ENCODE measurements at places on chromosomes 11 and 22.
A peak's percentile ranks its signal among the peaks of the same experiment; 100 is the strongest.

DNA sequence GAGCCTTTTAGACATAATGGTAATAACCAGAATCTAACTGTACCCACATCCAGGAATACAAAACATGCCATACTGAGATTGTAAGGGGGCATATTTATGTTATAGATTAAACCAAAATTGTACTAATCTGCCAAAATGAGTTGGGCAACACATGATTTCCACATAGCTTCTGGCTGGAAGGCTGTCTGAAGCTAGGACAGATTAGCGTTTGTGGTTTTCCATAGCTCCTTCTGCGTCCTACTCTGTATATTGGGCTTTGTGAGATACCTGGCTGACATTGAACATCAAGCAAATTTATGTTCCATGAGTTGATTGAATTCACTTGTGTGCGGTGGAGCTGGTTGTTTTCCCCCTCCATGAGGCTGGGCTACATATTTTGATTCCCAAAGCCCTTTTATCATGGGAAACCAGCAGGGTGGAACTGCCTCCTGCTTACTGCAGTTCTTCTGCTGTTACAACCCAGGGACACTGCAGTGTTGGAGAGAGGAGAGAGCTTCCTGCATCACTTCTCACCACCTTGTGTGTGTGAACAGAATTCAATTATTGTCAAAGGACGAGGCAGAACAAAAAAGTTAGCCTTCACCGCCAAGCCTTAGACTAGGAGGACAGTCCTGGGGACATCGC lies 114.9 kb downstream of the C11orf91 start:
- DNase-seq, result no peak

DNA sequence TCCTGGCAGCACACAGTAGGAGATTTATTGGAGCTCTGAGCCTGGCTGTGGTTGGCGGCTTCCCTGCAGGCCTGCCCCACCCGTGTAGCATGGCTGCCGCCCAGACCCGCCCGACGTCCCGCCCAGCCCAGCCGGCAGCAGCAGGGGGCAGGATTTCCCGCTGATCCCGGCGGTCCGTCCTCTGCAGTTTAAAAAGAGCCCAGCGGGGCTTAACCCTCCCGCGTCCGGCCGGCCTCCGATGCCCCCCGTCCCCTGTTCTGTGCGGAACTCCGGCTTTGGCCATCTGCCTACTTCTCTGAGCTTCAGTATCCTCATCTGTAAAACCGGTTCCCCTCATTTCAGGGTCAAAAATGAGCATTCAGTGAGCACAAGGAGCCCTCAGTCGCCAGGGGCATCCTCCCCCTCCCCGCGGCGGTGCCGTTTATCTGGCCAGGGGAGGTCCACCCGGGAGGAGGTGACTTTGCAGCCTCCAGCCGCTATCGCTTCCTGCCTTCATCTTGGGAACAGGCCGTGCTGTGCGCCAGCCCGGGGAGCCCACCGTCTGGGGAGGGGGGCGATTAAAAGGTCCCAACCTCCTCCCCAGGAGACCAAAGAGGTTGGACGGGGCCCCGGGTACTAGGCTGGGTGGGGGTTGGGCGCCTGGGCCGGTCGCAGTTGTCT lies at the start of gene GAS2L1:
Gene GAS2L1 (plus strand): TSS at position 476 of the 660 bp plus-strand sequence. CDS start 1,456 bp downstream, outside the sequence.
- peak; percentile 83 for DNase-seq

- DNase-seq, result no peak
Observed at GRCh38 chr11:131993246-131993645, 622.8 kb downstream of the NTM start.

DNA sequence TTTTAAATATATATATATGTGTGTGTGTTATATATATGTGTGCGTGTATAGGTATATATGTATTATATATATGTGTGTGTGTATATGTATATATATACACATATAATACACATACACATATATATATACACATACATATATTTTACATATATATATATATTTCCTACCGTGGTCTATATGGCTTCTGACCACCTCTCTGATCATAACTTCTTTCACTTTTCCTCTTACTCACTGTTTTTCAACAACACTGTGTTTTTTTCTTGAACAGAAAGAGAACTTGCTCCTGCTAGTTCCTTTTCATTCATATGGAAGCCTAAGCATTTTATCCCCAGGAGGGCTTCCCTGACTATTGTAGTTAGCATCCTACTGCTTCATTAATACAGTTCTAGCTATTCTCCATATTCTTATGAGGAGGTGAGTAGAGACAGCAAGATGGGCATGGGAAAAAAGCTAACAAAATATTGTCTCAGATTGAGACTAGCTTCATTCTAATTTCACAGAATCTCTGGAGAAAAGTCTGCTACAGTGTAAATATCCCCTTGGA lies 38.5 kb upstream of the CTSC start:
- no peak for DNase-seq

DNA sequence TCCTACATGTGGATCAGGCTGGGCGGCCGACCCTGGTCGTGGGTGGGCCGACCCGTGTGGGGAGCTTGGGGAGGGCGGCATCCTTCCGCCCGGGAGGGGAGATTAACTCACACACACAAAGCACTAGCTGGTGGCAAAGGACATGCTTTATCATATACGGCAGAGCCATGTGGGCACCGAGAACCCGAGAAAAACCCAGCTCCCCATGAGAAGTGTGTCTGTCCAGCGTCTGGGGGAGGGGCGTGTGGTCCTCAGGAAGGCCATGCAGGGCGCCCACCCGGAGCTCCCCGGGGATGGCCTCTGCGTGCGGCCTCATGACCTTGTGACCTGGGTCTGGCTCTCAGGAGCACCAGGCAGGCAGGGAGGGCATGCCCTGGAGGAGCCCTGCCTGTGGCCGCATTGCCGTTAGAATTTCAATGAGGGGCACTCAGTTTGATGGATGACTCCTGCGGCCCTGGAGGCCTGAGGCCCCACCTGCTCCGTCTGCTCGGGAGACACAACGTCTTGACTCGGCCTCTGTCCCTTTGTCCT lies 39.4 kb upstream of the TOLLIP start:
- no peak for DNase-seq

- no peak for DNase-seq
Observed at GRCh38 chr11:116581349-116581748, 191.4 kb downstream of the BUD13 start.

- DNase-seq, result no peak
Observed at GRCh38 chr11:1983601-1983961, 14.1 kb downstream of the H19 start.

DNA sequence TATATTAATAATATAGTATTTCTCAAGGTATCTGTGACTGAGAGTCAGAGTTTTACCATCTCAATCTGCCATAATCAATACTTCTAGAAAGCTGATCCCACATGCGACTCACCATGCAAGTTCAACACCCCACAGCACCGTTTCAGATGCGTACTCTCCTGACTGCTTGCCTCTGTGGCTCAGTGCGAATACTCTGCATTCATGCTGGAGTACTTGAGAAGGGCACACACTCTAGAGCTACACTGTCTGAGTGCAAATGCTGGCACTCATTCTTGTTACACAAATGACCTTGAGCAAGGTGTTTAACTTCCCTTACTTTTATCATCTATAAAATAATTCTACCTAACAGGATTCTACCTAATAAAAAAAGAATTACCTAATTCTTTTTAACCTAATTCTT lies 12.5 kb downstream of the SNU13 start:
- DNase-seq, result no peak

- no peak for DNase-seq
Observed at GRCh38 chr11:64624883-64625481, 34.0 kb downstream of the SLC22A12 start.

DNA sequence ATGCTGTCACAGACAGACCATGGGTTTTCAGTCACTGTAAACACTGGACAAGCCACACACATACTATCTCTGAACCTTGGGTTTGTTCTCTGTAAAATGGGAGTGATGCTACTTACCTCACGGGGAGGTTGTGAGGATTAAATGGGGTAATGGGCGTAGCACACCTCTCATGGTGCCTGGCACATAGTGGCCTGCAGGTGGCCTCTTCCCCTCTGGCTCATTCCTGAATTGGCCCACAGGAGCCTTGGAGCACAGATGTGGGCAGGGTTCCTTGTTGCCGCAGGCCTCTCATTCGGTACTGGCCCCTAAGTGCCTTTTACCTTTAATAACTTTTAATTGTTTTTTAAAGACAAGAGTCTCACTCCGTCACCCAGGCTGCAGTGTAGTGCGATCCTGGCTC lies 11.7 kb downstream of the MICAL2 start:
- DNase-seq, result peak; percentile 35

- no peak for DNase-seq
Observed at GRCh38 chr11:119728211-119728626, 781 bp downstream of the NECTIN1 start.

GRCh38 chr11:30984827-30985226 lies 384.7 kb downstream of the DCDC1 start:
- peak; percentile 15 for DNase-seq

DNA sequence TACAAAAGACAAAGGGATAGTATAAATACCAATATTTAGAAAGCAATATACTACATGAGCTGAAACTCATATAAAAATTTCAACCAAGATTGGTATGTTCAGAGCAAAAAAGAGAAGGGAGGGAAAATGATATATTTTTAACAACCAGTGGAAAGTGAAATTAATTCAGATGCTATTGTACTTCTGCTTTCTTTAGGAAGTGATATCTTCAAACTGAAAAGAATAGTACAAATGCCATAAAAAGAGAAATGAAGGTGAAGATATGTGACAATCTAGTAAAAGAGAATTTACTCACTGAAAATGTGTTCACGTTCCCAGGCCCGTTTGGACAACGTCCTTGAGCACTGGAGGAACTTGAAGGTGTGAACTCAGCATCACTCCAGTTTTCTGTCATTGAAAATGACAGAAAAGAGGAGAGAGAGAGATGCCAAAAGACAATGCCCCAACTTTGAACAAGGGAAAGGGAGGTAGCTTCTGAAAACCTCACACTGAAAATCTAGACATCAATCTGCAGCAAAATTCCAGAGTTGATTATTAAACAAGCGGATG lies 47.5 kb downstream of the SC5D start:
- DNase-seq, result no peak

DNA sequence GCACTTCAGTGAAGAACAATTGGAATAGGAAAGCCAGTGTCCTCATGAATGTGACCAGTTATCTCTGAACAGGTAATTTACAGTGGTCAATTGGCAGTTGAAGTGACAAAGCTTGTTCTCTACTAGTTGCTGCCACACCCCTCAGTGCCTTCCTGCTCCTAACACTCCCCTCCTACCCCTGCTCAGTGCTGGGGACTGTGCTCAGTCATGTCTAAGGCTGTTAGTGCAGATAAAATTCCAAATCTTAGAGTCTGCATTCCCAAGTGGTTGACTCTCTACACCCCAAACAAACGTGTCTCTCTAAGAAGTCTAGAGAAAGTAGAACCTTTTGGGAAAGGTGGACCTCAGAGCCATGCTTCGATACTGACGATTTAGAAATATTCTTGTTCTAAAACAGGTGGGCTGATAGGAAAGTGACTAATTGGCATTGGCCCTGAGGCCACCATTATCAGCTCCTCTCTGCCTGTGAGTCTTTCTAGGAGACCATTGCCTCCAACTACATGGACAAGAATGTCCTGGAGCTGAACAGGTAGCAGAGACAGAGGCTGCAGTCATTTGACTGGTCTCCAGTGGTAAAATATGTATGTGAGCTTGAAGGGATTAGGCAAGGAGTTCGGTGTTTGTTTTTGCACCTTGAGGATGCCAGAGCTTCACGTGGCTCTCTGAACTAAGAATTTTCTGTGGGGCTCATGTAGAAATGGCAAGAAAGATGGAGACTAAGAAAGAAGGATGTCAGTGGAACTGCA lies 22.1 kb upstream of the NNMT start:
- no peak for DNase-seq

Data from fibroblast of skin of scalp (primary cell).